Left hindlimb (tissue), 1 donor: ENCODE measurements at places on chromosomes 7 and 10.
A peak's percentile ranks its signal among the peaks of the same experiment; 100 is the strongest.

GRCh38 chr7:22320416-22320815 is 36.5 kb downstream of the RAPGEF5 start:
- DNase-seq = no peak

DNA sequence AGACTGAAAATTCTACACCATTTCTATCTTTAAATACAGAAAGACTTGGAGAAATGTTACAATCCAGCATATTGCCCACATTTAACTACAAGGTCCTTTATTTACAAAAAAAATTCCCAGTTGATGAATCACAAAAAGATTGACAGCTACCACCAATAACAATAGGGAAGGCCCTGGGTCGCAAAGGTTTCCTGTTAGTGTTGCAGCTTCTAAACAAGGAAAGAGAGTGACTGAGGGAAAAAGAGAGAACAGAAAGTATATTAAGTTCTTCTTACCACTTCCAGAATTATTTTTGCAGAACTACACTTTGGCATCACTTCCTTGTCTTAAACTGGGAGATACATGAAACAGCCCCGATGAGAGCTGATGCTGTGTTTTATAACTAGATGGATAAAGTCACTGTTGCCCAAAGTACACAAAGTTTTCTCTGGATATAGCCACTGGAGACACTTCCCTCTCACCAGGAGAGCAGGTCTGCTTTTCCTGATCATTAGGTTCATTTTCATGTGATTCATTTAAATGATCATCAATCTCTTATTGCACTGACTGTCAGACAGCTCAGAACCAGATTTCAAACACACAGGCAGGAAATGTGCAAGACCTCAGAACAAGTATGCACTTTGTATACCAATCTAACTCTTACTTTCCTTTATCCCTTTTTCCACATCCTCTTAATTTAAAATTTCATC is 57.0 kb downstream of the SHTN1 start:
- no peak for DNase-seq

- peak; percentile 54 for DNase-seq
These were observed 443.0 kb upstream of the MKI67 start for GRCh38 chr10:128568990-128569945.

DNA sequence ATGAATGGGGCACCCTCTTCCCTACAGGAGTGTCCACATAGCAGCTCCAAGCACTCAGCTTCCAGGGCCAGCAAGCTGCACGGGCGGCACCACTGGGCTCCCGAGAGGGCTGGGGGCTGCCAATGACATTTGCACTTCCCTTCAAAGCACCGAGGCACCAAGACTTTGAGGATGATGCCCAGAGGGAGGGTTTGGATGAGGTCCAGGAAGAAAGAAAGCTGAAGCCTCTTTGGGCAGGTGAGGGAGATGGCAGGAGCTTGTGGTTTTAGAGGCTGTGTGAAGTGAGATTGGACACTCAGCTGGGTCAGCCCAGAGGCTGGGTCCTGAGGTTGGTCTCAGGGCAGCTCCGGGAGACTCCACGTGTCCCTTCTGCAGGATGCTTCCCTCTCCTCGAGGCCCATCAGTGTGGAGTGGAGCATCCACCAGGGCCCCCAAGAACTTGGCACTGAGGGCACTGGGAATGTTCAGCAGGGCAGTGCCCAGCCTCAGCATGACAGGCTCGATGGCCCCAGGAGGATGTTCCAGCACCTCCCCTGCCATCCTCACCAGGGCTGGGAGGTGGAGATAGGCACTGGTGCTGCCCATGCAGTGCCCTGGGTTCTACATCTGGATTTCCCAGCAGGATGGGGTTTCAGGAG is 54.9 kb upstream of the IGFBP3 start:
- DNase-seq = no peak

- no peak for DNase-seq
These were observed 203.5 kb downstream of the CTNNA3 start for GRCh38 chr10:67492317-67493019.

DNA sequence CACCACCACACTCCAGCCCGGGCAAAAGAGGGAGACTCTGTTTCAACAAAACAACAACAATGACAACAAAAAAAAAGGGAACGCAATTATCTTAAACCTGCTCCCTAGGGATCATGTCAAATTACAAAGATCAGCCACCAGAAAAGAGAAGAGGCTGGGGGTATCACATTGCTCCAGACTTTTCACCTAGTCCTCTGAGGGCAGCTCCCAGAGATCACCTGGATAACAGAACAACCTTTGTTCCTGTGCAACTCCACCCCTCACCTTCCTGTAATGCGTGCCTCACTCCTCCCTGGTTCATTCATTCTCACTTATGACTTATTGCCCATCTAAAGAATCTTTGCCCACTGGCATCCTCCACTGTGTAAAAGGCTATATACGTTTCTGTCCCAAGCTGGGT is 31.8 kb downstream of the SVOPL start:
- DNase-seq = no peak

DNA sequence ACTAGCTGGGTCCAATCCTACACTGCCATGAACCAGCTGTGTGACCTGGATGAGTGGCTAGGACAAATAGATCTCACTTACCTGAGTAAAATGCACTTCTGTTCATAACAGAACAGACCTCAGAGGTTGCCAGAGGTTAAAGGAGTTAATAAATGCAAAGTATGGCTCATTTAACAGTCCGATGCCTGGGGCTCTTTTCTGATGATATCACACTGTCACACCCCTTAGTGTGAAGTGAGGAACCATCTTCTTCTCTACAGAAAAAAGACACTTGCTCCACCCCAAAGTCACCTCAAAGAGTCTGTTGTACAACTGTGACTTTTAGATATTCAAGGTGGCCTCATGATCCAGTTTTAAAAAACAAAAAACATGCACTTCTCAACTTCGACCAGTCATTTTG is 21.5 kb upstream of the TARP start:
- DNase-seq = no peak

- DNase-seq = no peak
These were observed 31.1 kb downstream of the NEUROD6 start for GRCh38 chr7:31309407-31309806.

DNA sequence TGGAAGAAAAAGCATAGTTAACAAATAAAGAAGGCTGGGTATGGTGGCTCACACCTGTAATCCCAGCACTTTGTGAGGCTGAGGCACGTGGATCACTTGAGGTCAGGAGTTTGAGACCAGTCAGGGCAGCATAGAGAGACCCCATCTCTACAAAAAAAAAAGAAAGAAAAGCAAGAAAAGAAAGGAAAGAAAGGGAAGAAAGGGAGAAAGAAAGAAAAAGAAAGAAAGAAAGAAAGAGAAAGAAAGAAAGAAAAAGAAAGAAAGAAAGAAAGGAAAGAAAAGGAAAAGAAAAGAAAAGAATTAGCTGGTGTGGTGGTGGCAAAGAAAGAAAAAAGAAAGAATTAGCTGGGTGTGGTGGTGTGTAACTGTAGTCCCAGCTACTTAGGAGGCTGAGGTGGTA is 3.1 kb upstream of the HILPDA start:
- DNase-seq = no peak

GRCh38 chr10:20726381-20726780 is 170.7 kb downstream of the NEBL start:
- DNase-seq = no peak

DNA sequence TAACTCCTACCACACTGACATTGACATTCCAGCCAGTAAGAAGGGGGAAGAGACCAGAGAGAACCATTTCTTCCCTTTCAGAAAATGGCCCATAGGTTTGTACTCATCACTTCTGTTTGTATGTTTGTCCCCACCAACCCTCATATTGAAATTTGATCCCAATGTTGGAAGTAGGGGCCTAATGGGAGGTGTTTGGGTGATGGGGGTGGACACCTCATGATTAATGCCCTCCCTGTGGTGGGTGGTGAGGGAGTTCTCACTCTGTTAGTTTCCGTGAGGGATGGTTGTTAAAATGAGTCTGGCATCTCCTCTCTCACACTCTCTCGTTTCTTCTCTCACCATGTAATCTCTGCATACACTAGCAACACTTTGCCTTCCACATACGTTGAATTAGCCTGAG is 21.4 kb downstream of the CADPS2 start:
- DNase-seq = no peak

GRCh38 chr10:12907656-12908055 is 93.9 kb downstream of the CCDC3 start:
- DNase-seq = peak; percentile 72

DNA sequence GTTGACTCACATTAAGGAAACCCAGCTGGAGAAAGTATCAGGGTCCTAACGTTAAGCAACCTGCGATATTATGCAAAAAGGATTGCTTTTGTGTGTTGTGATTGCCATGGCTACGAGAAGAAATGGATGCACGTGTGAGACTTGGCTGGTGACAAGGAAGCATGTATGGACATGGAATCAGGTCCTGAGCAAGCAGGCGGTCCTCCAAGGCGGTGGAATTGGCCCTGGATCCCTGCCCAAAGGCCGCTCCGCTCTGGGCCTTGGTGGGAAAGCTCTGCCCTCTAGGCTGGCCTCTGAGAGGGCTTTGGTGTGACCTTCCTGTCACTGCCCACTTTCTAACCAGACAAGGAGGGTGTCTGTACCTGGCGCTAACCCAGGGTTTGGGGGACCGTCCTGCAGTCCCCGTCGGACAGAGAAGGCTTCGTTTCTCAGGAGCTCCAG is 192.1 kb downstream of the EBF3 start:
- DNase-seq = no peak

DNA sequence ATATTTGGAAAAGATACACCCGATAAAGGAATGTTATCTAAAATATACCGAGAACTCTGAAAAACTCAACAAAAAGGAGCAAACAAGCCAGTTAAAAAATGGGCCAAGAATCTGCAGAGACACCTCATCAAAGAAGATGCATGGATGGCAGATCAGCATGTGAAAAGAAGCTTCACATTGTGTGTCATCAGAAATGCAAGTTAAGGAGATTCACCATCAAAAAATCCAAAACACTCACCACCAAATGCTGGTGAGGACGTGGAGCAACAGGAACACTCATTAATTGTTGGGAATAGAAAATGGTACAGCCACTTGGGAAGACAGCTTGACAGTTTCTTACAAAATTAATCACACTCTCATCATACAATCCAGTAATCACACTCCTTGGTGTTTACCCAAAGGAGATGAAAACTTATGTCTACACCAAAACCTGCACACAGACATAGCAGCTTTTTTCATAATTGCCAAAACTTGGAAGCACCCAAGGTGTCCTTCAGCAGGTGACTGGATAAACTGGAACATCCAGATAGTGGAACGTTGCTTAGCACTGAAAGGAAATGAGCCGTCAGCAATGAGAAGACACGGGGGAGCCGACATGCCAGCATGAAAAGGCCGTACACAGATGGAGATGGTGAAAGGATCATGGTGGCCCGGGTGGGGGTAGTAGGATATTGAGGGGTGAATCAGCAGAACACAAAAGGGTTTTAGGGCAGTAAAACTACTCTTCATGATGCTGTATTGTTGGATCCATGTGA is 27.9 kb upstream of the PWWP2B start:
- no peak for DNase-seq

GRCh38 chr10:29130190-29130673 is 158.6 kb upstream of the LYZL1 start:
- no peak for DNase-seq

- no peak for DNase-seq
These were observed 18.4 kb upstream of the MAP3K8 start for GRCh38 chr10:30415593-30415992.

GRCh38 chr7:16421333-16422102 is at the start of gene CRPPA:
CRPPA (minus strand) TSS chr7:16421538; CDS start chr7:16421322, 216 bp downstream.
- DNase-seq = peak; percentile 76

GRCh38 chr7:16847381-16847860 is 34.4 kb downstream of the AGR3 start:
- DNase-seq = no peak

DNA sequence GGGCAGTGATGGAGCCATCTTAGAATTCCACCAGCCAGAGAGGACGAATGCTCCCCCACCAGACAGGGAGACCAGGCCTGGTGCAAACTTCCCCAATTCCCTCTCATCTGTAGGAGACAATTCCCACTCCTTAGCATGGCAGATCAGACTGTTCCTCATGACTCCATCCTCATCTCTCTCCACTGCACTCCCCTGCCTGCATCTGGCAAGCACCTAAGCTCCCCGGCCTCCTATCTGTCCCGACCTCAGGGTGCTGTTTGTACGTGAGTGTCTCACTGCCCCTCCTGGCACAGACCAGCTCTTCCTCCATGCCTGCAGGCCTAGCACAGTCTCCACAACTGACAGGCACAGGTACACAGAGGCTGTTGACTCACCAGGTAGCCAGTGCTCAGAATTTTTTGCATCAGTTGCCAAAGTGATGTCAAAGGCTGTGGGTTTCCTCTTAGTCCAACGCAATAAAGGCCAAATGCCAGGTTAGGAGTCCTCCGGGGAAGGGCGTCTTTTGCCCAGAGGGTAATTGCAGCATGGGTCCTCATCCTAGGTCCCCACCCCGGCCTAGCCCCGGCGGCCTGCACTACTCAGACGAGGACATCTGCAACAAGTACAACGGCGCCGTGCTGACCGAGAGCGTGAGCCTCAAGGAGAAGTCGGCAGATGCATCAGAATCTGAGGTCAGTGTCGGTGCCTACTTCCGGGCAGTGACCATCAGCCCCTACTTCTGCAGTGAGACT is 436.8 kb upstream of the FOXK1 start:
- DNase-seq = no peak

GRCh38 chr7:7435978-7436377 is 99.7 kb downstream of the COL28A1 start:
- no peak for DNase-seq

DNA sequence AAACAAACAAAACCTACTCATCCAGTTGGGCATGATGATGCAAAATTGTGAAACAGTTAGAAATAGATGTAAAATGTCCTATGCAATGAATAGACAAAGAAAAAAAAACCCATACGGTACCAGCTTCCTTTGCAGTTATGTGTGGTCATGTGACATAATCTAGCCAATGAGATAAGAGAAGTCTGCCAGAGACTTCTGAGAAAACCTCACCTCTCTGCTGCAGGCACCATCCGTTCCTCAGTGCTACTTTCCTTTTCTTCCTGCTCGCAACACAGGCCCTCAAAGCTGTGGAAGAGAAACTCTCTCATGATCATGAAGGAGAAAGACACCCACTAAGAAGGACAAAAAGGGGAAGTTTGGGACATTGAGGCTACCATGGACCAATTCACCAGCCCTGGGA is 76.8 kb upstream of the CARD11 start:
- no peak for DNase-seq

- no peak for DNase-seq
These were observed 163.4 kb downstream of the ATE1 start for GRCh38 chr10:121764233-121764942.

GRCh38 chr10:73296946-73297345 is 44.5 kb upstream of the MRPS16 start:
- DNase-seq = no peak

DNA sequence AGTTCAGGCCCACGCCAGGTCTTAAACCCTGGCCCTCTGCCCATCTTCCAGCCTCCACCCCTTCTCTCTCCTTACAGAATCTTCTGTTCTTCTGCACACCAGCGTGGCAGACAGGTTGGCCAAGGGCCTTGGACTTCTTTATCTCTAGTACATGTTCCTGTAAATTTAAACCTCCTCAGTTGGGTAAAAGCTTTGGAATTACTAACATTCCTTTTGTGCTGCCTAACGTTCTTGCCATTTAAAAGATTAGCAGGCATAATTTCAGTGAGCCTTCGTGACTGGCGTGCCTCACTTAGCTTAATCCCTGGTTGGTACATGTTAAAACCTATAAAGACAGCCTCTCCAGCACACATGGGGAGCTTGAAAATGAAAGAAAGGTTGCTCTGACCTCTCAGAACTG is 192.2 kb downstream of the CUX1 start:
- no peak for DNase-seq
